Spleen (tissue), 13 donors: ENCODE measurements at places on chromosomes 4 and X. TPM values are rescaled to one million over a fixed set of nuclear protein-coding genes. Genes with fewer than 3 reads are reported as not detected.

GRCh38 chrX:33195698-33196097, 15.7 kb downstream of the DMD start:
- no peak for DNase-seq
- H3K4me1 ChIP-seq, result no peaks in the 10 kb centered on the region
- H3K4me3 ChIP-seq, result no peak overlapping the region
- H3K36me3 ChIP-seq, result no peaks in the 10 kb centered on the region
- H3K27ac ChIP-seq, result no peak overlapping the region

DNA sequence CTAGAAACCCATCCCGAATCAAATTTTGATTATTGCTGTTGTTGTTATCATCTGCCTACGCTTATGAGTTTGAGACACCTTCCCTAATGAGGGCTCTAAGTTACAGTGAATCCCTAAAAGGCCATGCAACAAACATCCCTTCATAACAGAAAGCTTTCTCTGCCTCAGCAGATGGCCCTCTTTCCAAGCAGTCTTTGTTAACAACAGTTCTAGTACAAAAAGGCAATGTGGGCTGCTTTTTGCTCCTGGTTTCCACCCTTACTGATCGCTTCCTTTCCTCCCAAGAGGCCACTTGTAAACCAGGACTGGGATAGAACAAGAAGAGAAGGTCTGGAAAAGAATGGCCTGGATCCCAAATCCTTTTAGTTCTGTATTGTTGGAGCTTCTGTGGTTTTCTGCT, 24.2 kb downstream of the GPC4 start:
- no peaks in the 10 kb centered on the region for H3K27me3 ChIP-seq
- no peaks in the 10 kb centered on the region for H3K36me3 ChIP-seq
- no peaks in the 10 kb centered on the region for H3K4me1 ChIP-seq
- no peak overlapping the region for H3K4me3 ChIP-seq

DNA sequence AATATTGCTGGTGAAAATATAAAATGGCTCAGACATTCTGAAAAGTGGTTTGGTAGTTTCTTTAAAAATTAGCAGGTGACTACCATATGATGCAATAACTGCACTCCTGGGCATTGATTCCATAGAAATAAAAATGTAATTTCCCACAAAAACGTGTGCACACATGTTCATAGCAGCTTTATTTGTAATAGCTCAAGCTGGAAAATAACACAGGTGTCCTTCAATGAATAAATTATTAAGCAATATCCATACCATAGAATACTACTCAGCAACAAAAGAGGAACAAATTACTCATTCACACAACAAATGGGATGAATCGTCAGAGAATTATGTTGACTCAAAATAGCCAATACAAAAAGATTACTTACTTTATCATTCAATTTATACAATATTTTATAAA, 893.7 kb upstream of the SLIT2 start:
- DNase-seq, result no peak
- no peaks in the 10 kb centered on the region for H3K36me3 ChIP-seq
- no peaks in the 10 kb centered on the region for H3K27me3 ChIP-seq
- no peaks in the 10 kb centered on the region for H3K4me1 ChIP-seq
- H3K27ac ChIP-seq, result no peak overlapping the region
- H3K4me3 ChIP-seq, result no peak overlapping the region

Gene GCNA
- polyA plus RNA-seq, result 1.8 TPM

DNA sequence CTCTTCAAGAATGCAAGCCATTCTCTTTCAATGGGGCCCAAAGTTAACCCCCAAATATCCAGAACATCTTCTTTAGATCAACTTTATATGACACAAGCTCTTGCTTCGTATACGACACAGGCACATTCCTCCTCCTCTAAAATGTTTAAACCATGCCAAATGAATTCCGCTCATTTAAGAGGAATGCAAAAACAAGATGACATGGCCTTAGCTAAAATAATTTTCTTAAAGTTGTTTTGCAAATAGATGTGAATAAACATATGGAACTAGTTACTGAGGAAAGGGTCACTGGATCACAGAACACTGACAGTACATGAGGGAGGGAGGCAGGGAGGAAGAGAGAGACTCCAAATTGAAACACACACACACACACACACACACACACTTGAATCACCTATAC, 97.4 kb downstream of the RASL11B start:
- no peaks in the 10 kb centered on the region for H3K27me3 ChIP-seq
- H3K36me3 ChIP-seq, result no peaks in the 10 kb centered on the region
- DNase-seq, result no peak
- H3K27ac ChIP-seq, result no peak overlapping the region
- H3K4me3 ChIP-seq, result no peak overlapping the region
- H3K4me1 ChIP-seq, result no peaks in the 10 kb centered on the region

DNA sequence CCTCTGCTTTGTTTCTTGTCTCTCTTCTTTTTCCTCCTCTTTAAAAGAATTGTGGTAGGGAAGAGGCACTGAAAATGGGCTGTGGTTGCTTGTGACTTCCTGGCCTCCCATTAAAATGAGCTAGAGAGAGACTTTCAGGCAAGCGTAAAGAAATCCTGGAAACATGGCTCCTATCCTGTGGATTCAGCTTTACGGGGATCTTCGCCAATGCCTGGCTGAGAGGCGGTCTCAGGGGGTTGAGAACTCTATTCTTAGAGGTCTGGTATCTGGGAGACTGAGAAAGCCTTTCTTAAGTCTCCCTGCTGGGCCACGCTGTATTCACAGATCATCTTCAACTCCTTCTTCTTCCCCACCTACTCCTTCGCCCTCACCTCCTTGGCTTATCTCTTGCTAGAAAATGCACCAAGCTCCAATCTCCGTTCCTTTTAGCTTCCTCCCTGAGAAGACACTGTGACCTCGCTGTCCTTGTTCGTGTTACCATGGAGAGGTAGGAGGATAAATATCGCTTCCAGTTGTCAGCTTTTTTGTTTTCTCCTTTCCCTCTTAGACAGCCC, 542 bp upstream of the KLF8 start:
- H3K27me3 ChIP-seq, result no peaks in the 10 kb centered on the region
- no peak for DNase-seq
- no peaks in the 10 kb centered on the region for H3K36me3 ChIP-seq
- H3K4me1 ChIP-seq, result no peaks in the 10 kb centered on the region

- no peaks in the 10 kb centered on the region for H3K4me1 ChIP-seq
- H3K36me3 ChIP-seq, result no peaks in the 10 kb centered on the region
- no peaks in the 10 kb centered on the region for H3K27me3 ChIP-seq
- no peak for DNase-seq
Observed at GRCh38 chrX:110683925-110684324, 111.7 kb downstream of the CHRDL1 start.

Gene FRAS1
- 0.10 TPM for polyA plus RNA-seq
